ENCODE measurements at places on chromosomes 16 and 17. TPM values are rescaled to one million over a fixed set of nuclear protein-coding genes. Genes with fewer than 3 reads are reported as not detected.

The SPNS2 gene
- 8.0 TPM for total RNA-seq

The LGALS9C gene
- 0.56 TPM for total RNA-seq

DNA sequence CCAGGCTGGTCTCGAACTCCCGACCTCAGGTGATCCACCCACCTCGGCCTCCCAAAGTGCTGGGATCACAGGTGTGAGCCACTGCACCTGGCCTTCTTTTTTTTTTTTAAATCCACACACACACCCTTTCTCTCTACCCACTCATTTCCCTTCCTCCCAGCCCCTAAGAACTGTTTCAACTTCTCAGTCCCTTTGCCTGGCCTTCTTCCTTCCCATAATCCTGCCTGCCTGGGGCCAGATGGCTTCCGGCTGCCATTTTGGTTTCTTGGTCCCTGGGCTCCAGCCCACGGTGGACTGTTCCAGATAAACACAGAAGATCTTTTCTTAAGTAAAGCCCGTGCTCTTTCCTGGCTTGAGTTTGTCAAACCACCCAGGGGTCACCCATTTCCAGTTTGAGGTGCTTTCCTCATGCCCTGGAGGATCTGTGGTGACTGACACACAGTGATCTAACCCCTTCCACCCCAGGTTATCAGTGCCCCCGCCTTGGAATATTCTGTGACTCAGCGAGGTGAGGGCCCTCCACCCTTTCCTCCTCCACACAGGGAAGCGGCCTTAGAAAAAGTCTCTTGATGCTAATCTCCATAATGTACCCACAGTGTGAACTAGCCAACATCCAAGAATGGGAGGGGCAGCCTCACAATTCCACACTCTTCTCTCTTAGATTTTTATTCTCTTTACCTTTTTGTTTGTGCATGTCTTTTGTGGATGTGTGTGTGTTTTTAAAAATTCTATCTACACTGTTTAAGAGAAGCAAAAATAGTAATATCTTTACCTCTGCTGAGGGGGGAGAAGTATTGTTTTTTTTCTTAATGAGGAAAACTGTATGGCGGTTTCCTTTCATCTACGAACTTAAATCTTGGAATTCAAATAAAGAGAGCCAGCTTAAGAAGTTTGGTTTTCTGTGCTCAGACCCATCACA lies 60.0 kb downstream of the CRISPLD2 start:
- H3K27me3 ChIP-seq = no peaks in the 10 kb centered on the region
- DNase-seq = no peak
- peaks cover 14% of the 10 kb centered on the region for H3K4me1 ChIP-seq
- H3K27ac ChIP-seq = no peak overlapping the region

The TEKT5 gene
- 20.7 TPM for total RNA-seq

GRCh38 chr17:12815642-12816141 lies 26.4 kb downstream of the ARHGAP44 start:
- H3K4me1 ChIP-seq = no peaks in the 10 kb centered on the region
- no peak overlapping the region for H3K4me3 ChIP-seq

The DNASE1L2 gene
- 2.5 TPM for total RNA-seq

DNA sequence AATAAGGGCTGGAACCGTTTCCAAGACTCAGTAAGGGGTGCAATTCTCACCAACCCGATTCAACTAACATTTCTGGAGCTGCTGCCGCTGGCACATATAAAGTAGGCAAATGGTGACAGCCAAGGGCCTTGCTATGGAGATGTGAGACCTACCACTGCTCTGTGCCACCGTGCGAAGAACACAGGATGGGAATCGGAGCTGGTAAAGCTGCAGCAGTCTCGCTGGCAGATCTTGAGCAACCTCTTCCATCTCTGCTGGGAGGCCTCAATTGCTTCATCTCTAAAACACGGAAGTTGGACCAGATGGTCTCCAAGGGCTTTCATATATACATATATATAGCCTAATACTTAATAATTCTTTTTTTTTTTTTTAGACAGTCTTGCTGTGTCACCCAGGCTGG lies 128.9 kb upstream of the RCVRN start:
- peak overlapping the region; percentile 31 for H3K27ac ChIP-seq
- no peaks in the 10 kb centered on the region for H3K27me3 ChIP-seq
- no peaks in the 10 kb centered on the region for H3K36me3 ChIP-seq
- H3K4me3 ChIP-seq = no peak overlapping the region
- peaks cover 26% of the 10 kb centered on the region for H3K4me1 ChIP-seq
- DNase-seq = no peak

- no peaks in the 10 kb centered on the region for H3K36me3 ChIP-seq
- no peak overlapping the region for H3K4me3 ChIP-seq
- H3K4me1 ChIP-seq = no peaks in the 10 kb centered on the region
- H3K27me3 ChIP-seq = no peaks in the 10 kb centered on the region
- no peak overlapping the region for H3K27ac ChIP-seq
Observed at GRCh38 chr16:86901483-86901882, 323.1 kb downstream of the FOXL1 start.

The RSPRY1 gene
- 81.2 TPM for total RNA-seq

The SLC35G6 gene
- 1.8 TPM for total RNA-seq

GRCh38 chr16:21643785-21644184 lies 8.6 kb downstream of the IGSF6 start:
- H3K27me3 ChIP-seq = no peaks in the 10 kb centered on the region
- H3K4me1 ChIP-seq = peaks cover 15% of the 10 kb centered on the region
- no peak overlapping the region for H3K4me3 ChIP-seq
- H3K27ac ChIP-seq = no peak overlapping the region
- DNase-seq = no peak

- H3K36me3 ChIP-seq = no peaks in the 10 kb centered on the region
- DNase-seq = no peak
- no peak overlapping the region for H3K4me3 ChIP-seq
- H3K27me3 ChIP-seq = no peaks in the 10 kb centered on the region
- H3K4me1 ChIP-seq = no peaks in the 10 kb centered on the region
Observed at GRCh38 chr16:49461517-49461951, 87.9 kb downstream of the C16orf78 start.

- peaks cover 78% of the 10 kb centered on the region for H3K4me1 ChIP-seq
- H3K27me3 ChIP-seq = no peaks in the 10 kb centered on the region
- no peak overlapping the region for H3K4me3 ChIP-seq
- H3K36me3 ChIP-seq = no peaks in the 10 kb centered on the region
Observed at GRCh38 chr17:40073454-40074174, 10.8 kb downstream of the THRA start.

GRCh38 chr17:72461757-72462156 lies 340.9 kb downstream of the SOX9 start:
- no peaks in the 10 kb centered on the region for H3K36me3 ChIP-seq
- no peaks in the 10 kb centered on the region for H3K27me3 ChIP-seq
- peaks cover 4% of the 10 kb centered on the region for H3K4me1 ChIP-seq
- H3K27ac ChIP-seq = no peak overlapping the region
- H3K4me3 ChIP-seq = no peak overlapping the region

GRCh38 chr17:7192271-7192937 lies 13.2 kb upstream of the ASGR1 start:
- H3K27me3 ChIP-seq = no peaks in the 10 kb centered on the region
- no peaks in the 10 kb centered on the region for H3K4me1 ChIP-seq
- no peak for DNase-seq
- no peak overlapping the region for H3K27ac ChIP-seq

- peaks cover 3% of the 10 kb centered on the region for H3K4me1 ChIP-seq
- no peak overlapping the region for H3K4me3 ChIP-seq
- H3K27me3 ChIP-seq = no peaks in the 10 kb centered on the region
- H3K27ac ChIP-seq = no peak overlapping the region
- no peaks in the 10 kb centered on the region for H3K36me3 ChIP-seq
Observed at GRCh38 chr16:80250381-80250780, 290.4 kb upstream of the DYNLRB2 start.

GRCh38 chr16:71628810-71629209 lies 2.8 kb downstream of the MARVELD3 start:
- H3K27ac ChIP-seq = no peak overlapping the region
- no peaks in the 10 kb centered on the region for H3K36me3 ChIP-seq
- peaks cover 9% of the 10 kb centered on the region for H3K4me1 ChIP-seq
- DNase-seq = no peak

DNA sequence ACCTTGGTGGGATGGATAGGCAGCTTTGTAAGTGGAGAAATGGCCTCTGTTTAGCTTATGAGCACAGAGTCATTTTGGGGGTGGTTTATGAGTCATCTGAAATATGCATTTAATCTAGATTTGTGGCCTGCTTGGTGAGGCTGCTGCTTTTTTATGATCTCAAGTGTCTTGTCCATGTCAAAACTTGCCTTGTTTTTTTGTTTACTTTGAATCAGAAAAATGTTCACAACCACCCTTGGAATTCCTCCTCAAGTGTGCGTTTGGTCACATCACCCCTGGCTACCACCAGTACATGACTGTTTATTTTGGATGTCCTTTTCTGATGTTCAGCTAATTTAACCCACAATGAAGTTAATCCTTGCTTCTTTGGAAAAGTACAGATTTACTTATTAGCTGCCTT lies 64.6 kb downstream of the FTO start:
- no peak overlapping the region for H3K4me3 ChIP-seq
- H3K4me1 ChIP-seq = peaks cover 8% of the 10 kb centered on the region
- no peak for DNase-seq

GRCh38 chr17:2062571-2063183 lies 7.8 kb downstream of the HIC1 start:
- no peaks in the 10 kb centered on the region for H3K36me3 ChIP-seq
- peak overlapping the region; percentile 92 for H3K27ac ChIP-seq
- no peaks in the 10 kb centered on the region for H3K27me3 ChIP-seq
- peaks cover 72% of the 10 kb centered on the region for H3K4me1 ChIP-seq
- no peak for DNase-seq
- H3K4me3 ChIP-seq = no peak overlapping the region

DNA sequence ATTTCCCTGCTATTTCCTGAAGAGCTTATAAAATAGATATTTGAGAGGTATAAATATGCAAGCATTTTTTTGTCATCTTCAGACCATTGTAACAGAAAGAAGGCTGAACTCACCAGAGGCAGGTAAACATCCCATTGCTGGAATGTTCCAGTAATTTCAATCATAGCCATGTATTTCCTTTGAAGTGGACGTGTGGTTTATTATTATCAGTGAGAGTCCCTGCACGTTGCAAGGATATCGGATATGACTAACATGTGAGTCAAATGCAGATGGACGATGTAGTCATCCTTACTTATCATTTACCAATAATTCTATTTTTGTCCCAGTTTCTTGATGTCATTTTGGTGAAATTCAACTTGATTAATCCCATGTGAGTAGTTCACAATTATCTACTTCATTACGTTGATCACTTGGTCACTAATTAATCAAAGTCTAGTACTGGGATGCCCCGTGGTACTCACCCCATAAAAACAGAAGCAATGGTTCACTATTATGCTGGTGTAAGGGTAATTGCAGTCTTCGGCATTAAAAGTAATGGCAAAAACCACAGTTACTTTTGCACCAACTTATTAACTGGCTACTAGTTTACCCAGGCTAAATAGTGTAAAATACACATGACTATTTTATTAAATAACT lies 89.5 kb downstream of the VAT1L start:
- H3K4me1 ChIP-seq = no peaks in the 10 kb centered on the region
- H3K4me3 ChIP-seq = no peak overlapping the region
- H3K27ac ChIP-seq = no peak overlapping the region
- DNase-seq = no peak
- no peaks in the 10 kb centered on the region for H3K36me3 ChIP-seq

The IL21R gene
- total RNA-seq = 0.31 TPM
